ENCODE measurements at places on chromosomes 2 and 18. TPM values are rescaled to one million over a fixed set of nuclear protein-coding genes. Genes with fewer than 3 reads are reported as not detected.
A peak's percentile ranks its signal among the peaks of the same experiment; 100 is the strongest.

DNA sequence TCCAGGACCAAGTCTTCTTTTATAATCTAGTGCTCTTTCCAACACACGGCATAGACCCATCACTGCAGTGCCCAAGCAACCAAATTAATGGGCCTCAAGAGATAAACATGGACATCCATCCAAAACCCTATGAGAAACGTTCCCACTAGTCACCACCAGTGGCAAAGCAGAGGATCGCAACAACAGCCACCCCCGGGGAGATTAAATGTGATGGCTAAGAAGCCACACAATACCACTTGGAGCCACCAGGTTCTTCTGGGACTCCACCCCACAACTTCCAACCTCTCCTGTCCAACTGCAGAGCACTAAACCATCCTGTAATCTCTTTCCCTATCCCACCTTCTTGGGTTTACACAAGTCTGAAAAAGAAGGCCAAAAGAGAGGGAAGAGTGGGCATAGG lies 123.8 kb downstream of the BCL11A start:
- DNase-seq: no peak

The CXCR1 gene
- total RNA-seq: 3.5 TPM

GRCh38 chr2:49278561-49278960 lies 124.2 kb upstream of the FSHR start:
- DNase-seq: no peak

DNA sequence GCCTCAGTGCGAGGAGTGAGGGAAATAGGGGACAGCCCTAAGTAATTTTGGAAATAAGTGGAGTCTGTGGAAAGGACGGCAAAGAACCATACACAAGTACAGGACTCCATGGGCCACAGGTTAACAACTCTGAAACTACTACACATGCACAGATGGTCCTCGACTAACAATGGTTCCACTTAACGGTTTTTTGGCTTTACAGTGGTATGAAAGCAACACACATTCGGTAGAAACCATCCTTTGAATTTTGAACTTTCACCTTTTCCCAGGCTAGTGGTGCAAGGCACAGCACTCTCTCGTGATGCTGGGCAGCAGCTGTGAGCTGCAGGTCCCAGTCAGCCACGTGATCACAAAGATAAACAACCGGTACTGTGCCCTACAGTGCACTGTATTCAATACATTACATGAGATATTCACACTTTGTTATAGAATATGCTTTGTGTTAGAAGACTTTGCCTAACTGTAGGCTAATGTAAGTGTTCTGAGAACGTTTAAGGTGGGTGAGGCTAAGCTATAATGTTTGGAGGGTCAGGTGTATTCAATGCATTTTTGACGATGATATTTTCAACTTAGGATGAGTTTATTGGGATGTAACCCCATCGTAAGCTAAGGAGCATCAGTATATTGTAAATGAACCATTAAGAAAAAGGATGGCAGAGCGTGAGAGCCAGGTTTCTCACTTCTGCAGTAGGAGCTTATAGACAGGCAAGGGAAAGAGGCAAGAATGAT lies 44.6 kb downstream of the TBC1D8 start:
- DNase-seq: no peak

The MYO7B gene
- total RNA-seq: 2.0 TPM

The RAPGEF4 gene
- total RNA-seq: 6.7 TPM

The CNGA3 gene
- not detected for total RNA-seq

DNA sequence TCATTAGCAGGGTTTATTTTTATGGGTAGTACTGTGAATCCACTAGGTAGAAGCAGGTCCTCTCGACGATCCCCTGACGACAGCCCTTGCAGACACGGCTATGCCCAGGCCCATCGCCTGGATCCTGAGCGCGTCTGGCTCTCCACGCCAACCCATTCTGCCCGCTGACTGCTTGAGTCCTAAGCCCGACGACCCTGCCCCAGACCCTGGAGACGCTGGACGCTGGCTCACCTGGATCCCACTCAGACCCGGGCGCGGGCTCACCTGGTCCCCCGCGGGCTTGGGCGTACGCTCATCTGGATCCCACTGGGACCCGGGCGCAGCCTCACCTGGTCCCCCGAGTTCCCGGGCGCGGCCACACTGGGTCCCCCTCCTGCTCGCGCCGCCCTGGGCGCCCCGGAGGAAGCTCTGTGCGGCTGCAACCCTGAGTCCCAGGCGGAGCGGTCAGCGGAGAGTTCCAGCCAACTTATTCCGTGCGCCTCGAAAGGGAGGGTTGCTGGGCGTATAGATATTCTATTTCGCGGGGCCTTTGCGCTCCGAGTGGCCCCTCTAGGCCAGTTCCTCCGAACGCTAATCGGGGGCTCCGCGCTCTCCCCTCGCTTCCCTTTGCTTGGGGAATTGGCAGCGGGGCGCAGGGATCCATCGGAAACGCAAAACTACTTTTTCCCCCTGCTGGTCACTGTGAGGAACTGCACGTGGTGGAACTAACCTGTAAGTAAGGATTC lies 22.4 kb upstream of the RMP24 start:
- peak; percentile 82 for DNase-seq

- DNase-seq: no peak
Observed at GRCh38 chr2:31386648-31387047, 27.9 kb downstream of the XDH start.

The TMEM169 gene
- total RNA-seq: 0.72 TPM

DNA sequence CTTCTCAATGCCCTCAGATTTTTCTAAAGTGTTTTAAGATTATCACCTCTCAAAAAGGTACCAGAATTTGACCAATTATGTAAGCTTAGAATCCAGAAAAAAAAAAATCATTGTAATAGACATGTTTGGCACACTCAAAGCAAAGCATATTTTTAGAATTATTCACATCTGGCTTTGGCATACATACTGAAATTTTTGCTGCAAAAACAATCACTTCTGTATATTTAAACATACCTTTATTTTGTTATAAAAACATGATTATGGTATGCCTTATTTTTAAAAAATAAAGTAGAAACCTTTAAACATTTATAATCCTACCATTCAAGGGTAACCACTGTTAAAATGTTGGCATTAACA lies 143.3 kb downstream of the ESCO1 start:
- no peak for DNase-seq

GRCh38 chr2:191488135-191488534 lies 189.8 kb upstream of the NABP1 start:
- no peak for DNase-seq

DNA sequence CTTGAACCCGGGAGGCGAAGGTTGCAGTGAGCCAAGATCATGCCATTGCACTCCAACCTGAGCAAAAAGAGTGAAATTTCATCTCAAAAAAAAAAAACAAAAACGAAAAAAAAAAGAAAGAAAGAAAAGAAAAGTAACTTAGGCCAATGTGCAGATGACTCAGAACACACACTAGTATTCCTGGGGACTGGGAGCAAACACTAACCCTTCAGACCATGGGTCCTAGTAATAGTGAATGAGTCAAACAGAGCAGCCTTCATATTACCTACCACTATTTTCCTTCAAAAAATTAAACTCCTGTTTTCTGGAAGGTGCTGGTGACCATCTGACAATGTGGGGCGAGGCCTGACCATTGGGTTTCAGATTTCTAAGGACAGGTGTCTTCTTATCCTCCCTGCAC lies 253.4 kb downstream of the PIEZO2 start:
- no peak for DNase-seq

DNA sequence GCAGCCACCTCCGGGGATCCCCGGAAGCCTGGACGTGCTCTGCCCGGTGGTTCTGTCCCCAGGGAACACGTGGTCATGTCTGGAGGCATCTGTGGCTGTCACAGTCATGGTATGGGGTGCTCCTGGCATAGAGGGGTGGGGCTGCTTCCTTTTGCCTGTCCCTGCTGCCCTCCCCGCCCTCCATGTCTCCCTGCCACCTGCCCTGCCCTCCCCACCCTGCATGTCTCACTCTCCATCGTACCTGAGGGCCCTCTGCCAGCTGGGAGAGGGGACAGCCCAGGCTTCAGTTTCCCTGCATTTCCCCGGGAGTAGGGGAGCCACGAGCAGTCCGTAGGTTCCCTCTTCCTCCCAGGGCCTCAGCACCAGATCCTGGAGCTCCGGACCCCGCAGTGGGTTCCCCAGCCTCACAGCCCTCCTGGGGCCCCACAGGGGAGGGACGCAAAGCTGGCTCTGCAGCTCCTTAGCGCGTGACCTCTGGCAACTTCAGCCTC lies 90.0 kb upstream of the CTDP1 start:
- peak; percentile 67 for DNase-seq

The MRPL53 gene
- 56.6 TPM for total RNA-seq

- no peak for DNase-seq
Observed at GRCh38 chr2:151549191-151549590, 139.5 kb downstream of the RIF1 start.

- DNase-seq: no peak
Observed at GRCh38 chr2:241720099-241720498, 14.3 kb upstream of the D2HGDH start.

The ARHGAP25 gene
- total RNA-seq: 6.8 TPM

DNA sequence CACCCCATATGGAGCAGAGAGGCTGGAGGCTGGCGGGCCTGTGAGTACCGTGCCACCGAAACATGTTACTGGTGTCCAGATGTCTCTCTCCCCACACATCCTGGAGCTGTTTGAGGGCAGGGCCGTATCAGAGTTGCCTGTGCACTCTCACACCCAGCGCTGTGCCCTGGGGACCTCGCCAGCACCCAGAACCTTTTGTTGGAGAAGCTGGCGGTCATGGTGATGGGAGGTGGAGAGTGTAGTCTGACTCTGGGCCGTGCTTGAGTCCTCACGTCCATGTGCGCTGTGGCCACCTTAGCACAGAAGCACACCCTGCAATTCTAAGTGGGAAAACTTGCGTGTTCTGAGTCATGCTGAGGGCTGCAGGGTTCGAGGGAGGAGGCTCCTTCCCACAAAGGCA lies 259.2 kb downstream of the NDUFA10 start:
- DNase-seq: peak; percentile 72

- DNase-seq: no peak
Observed at GRCh38 chr2:176997074-176997791, 215.4 kb upstream of the HNRNPA3 start.

The SERPINB11 gene
- total RNA-seq: not detected

The RIT2 gene
- not detected for total RNA-seq

GRCh38 chr2:170121689-170122088 lies 56.3 kb upstream of the MYO3B start:
- DNase-seq: no peak

DNA sequence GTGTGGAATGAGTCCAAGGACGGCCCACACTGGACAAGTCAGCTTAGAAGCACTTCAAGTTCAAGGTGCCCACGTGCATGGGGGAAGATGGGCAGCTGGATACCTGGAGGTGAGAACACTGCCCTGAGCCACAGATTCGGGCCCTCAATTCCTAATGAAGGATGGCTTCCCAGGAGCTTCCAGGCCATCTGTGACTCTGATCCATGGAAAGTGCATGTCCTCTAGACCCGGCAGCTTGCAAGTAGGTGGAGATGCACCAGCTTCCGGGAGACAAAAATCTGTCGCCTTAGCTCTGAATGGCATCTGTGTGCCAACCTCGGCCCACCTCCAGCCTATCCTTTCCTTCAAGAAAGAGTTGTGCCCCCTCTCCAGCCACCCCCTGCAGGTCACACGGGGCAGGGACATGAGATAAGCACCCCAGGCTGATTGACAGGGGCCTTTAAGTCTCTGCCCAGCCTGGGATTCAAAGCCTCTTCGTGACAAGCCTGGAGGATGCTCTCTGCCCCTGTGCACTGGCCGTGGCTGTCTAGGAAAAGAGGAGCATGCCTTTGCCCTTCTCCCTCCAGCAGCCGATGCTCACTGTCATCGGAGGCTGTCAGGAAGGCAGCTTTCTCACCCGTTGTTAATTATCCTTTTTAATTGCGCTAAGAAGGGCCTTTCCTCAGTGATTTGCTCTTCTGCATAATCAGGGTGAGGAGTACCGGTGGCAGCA lies 65.5 kb downstream of the BIN1 start:
- DNase-seq: peak; percentile 53

The TANK gene
- 76.9 TPM for total RNA-seq

The DUSP2 gene
- total RNA-seq: 7.5 TPM

The DTNA gene
- 101 TPM for total RNA-seq

DNA sequence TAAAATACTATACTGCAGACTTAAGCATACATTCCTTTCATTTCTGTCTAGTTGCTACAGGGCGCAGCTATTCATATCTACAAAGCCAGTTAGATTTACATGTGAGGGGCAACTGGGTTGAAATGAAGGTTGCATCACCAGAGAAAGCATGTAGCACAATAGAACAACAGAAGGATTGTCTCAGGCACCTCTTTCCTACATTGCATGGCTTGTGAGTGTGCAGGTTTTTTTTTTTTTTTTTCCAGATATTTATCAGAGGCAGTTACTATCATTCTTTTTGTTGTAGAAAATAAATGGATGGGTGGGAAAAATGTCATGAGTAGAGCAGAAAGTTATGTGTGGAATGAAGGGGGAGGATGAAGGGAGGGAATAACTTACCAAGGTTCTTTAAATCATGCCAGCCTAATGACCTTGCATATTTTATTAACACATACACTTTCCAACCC lies 86.8 kb downstream of the ERBB4 start:
- no peak for DNase-seq

GRCh38 chr18:47492691-47493090 lies 241.2 kb upstream of the SKOR2 start:
- no peak for DNase-seq

DNA sequence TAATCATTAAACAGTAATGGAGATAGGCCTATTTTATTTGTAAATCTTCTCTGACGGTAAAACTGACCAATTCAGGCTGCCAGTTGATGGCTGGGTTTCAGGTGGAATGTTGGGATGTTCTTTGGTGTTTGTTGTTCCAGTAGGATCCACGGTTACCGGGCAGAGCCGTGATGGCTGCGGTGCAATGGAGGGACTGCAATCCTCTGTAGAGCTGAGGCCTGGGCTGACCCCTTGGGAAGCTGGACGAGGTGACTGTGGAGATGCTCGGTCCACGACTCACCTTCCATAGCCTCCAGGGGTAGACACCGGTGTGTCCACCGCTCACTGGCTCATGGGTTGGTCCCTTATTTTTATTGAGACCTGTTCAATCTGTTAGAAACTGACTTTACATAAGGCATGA lies 42.5 kb downstream of the ZNF519 start:
- no peak for DNase-seq

- no peak for DNase-seq
Observed at GRCh38 chr18:43681661-43682060, 404.4 kb upstream of the SYT4 start.

GRCh38 chr2:186827862-186828492 lies 21.0 kb downstream of the ZSWIM2 start:
- no peak for DNase-seq

- DNase-seq: peak; percentile 71
Observed at GRCh38 chr18:76686737-76687231, 135.6 kb upstream of the ZNF236 start.

DNA sequence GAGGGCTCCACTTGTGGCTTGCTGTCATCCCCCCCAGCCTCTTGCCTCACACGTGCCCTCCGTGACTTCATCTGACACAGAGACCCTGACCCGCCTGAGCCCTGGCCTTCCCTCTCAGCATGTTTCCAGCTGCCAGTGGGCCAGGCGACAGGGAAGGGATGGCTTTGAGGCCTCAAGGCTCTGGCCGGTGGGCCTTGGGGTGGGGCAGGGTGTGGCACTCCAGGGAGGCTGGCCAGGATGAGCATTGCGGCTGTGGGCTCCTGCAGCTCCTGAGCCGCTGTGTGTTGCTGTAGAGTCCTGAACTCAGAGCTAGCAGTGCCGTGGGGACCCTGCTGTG lies 85.0 kb downstream of the TFCP2L1 start:
- DNase-seq: peak; percentile 53
